Stomach (tissue), 19 donors: ENCODE measurements at places on chromosomes 11 and 22. TPM values are rescaled to one million over a fixed set of nuclear protein-coding genes. Genes with fewer than 3 reads are reported as not detected.

BAIAP2L2 gene
- 397 TPM for total RNA-seq

FAM76B gene
- 31.2 TPM for total RNA-seq

NXPE4 gene
- total RNA-seq: not detected

WT1 gene
- total RNA-seq: not detected

ADAMTS8 gene
- total RNA-seq: 11.9 TPM

GPR83 gene
- not detected for total RNA-seq

KRTAP5-10 gene
- total RNA-seq: not detected

NXPE2 gene
- not detected for total RNA-seq

GTSE1 gene
- 4.0 TPM for total RNA-seq

APOA5 gene
- not detected for total RNA-seq

RASL10A gene
- not detected for total RNA-seq

OTOG gene
- total RNA-seq: not detected

OR51I1 gene
- total RNA-seq: not detected

TOMM22 gene
- total RNA-seq: 26.1 TPM

CHADL gene
- total RNA-seq: 5.8 TPM

APLNR gene
- 2.3 TPM for total RNA-seq

MGAT3 gene
- 12.0 TPM for total RNA-seq

PKP3 gene
- total RNA-seq: 221 TPM

ACRV1 gene
- total RNA-seq: not detected

OR5B21 gene
- not detected for total RNA-seq

SCGB1A1 gene
- not detected for total RNA-seq

GRAP2 gene
- not detected for total RNA-seq

MS4A4E gene
- total RNA-seq: 1.3 TPM

SERPIND1 gene
- total RNA-seq: 0.55 TPM

ENTHD1 gene
- not detected for total RNA-seq

PGR gene
- total RNA-seq: 8.2 TPM

RTN4R gene
- total RNA-seq: not detected

PTGDR2 gene
- total RNA-seq: not detected

PLET1 gene
- total RNA-seq: not detected

GRIK4 gene
- not detected for total RNA-seq

ZBTB16 gene
- 80.6 TPM for total RNA-seq

TIMP3 gene
- 212 TPM for total RNA-seq

PKNOX2 gene
- 1.3 TPM for total RNA-seq

PATE2 gene
- not detected for total RNA-seq

FAT3 gene
- 42.0 TPM for total RNA-seq

LRRC32 gene
- 21.6 TPM for total RNA-seq

TBX1 gene
- total RNA-seq: not detected

SAA4 gene
- not detected for total RNA-seq

C11orf65 gene
- total RNA-seq: not detected

VWCE gene
- total RNA-seq: 4.6 TPM
